ENCODE measurements at places on chromosomes 13 and 19.

GRCh38 chr19:30017172-30017571 is 75.1 kb downstream of the URI1 start:
- no peak for DNase-seq

DNA sequence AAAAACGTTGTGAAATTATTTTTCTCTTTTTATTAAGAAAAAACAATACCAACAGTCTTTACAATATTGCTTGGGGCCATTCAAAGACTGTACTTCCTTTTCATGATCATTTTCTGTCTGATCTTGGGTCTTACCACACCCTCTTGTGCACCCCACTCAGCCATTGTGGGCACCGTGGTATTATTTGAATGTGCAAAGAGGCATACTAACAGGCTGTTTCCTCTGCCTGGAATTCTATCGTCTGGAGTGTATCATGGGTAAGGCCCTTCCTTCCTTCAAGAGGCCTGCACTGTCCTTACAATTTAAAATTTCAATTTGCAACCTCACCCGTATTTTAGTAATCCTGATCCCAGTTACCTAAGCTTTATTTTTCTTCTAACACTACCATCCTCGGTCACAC is 76.5 kb downstream of the FGF14 start:
- DNase-seq = no peak

- no peak for DNase-seq
Observed at GRCh38 chr13:33657274-33657673, 160.7 kb upstream of the RFC3 start.

- DNase-seq = no peak
Observed at GRCh38 chr19:38737921-38738737, 6.1 kb downstream of the CAPN12 start.

GRCh38 chr13:33679658-33680012 is 138.3 kb upstream of the RFC3 start:
- no peak for DNase-seq

DNA sequence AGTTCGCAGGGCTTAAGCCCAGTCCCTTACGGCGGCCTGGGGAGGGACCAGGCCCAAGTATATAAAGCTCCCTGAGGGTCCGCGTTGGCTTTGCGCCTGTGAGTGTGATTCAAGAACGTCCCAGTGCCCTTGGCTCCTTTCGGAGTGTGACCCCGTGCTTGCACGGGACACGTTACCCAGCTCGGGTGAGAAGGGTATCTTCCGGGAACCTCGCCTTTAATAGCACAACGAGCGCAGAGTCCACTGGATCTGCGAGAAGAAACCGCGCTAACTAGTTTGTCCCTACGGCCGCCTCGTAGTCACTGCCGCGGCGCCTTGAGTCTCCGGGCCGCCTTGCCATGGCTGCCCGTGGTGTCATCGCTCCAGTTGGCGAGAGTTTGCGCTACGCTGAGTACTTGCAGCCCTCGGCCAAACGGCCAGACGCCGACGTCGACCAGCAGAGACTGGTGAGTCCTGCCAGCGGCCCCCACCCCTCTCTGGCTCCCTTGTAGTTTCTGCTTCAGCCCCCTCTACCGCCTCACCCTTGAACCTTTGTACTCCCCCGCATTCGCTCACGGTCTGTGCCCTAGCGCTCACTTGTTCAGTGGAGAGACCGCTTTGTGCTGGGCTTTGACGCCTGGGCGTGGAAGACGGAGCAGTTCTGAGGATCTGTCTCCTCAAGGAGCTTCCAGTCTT is at the start of gene DNAJC15:
Gene DNAJC15 (plus strand): TSS at position 298 of the 675 bp plus-strand sequence. CDS start 41 bp downstream, at position 339.
- peak; percentile 33 for DNase-seq

GRCh38 chr13:31663880-31664585 is 75.3 kb upstream of the RXFP2 start:
- no peak for DNase-seq

- DNase-seq = no peak
Observed at GRCh38 chr13:98397221-98397620, 179.7 kb downstream of the STK24 start.

DNA sequence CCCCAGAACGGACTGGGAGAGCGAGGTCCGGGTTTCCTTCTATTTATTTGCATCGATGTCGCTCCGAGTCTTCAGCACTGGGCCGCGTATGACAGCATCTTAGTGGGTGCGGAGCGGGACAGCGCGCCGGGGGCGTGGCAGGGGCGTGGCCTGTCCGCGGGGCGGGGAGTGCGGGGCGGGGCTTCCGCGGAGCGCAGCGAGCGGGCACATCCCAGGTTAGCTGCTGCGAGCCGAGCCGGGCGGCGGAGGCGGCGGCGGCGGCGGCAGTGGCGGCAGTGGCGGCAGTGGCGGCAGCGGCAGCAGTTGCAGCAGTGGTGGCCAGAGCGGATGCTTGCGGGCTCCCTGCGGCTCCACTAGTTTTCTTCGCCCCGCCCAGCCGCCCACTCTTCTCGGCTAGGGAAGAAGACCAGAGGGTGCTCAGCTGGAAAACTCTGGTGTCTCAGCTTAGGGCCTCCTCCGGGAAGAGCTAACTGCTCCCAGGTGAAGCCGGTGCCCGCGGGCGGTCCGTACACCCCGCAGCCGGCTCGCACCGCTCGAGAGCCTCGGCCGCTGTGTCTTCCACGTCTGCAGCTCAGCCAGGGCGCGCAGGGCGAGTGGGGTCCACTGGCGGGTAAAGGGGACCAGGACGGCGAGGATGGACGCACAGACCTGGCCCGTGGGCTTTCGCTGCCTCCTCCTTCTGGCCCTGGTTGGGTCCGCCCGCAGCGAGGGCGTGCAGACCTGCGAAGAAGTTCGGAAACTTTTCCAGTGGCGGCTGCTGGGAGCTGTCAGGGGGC is at the start of gene GPC5:
Gene GPC5 (plus strand): TSS at position 209 of the 776 bp plus-strand sequence.
- DNase-seq = peak; percentile 54

DNA sequence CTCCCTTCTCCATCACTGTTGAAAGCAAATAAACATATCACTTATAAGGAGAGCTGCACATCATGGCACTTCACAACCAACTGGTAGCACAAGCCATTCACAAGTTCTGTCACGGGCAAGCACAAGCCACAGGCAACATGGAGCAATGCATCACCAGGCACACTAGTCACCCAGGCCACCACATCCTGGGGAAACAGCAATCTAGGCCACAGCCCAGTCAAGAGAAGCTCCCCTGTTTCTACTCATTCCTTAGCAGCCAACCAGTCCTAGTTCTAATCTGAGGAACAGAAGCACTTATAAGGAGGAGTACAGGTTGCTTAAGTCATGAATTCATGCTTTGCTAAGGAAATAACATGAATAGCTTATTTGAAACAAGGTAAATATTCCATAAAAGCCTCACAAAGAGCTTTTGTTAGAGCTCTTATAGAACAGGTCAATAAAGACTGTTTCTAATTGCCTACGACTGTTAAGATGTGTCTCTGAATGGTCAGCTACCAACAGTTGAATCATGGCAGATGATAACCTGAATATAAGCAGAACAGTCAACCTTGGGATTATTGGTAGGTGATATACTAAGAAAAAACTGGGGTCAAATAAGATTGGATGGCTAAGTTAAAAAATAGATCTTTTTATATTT is 169.0 kb downstream of the TBC1D4 start:
- DNase-seq = no peak

DNA sequence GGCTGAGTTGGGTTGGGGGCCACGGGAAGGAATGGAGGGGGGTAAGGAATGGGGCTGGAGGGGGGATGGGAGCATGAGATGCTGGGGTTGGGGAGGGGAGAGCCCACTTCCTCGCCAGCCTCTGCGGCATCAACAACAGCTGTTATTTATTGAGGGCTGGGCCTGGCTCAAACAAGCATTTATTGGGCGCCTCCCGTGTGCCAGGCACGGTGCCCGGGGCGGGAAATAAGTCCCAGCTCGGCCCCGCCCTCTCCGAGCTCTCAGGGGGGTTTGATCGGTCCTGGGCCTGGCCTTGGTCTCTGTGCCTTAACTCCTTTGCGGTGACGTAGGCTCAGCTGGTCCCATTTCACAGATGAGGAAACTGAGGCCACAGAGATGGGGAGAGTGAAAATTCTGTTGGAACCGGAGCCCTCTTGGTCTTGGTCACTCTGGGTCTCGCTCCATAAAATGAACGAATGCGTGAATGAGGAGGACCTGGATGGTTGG is 919 bp upstream of the ADAMTS10 start:
- no peak for DNase-seq

- no peak for DNase-seq
Observed at GRCh38 chr13:108332791-108333190, 63.3 kb downstream of the TNFSF13B start.

GRCh38 chr19:49201042-49201441 is 43.5 kb downstream of the TRPM4 start:
- DNase-seq = no peak

DNA sequence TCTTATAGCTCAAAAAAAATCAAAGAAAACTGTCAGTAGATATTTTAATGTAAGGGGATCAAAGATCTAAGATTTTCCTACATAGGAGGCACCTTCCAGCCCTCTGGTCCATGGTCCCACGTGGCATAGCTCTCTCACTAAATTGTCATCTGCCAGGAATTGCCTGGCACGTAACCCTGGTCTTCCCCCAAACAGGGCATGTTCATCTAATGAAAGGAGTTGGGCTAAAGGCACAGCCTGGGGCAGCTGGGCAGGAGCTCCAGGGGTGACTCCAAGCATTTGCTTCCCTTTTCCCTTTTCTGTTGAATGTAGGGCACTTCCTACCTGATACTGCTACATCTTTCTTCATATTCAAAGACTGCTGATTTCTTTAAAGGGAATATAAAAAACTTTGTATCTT is 148.7 kb downstream of the COL4A1 start:
- no peak for DNase-seq

DNA sequence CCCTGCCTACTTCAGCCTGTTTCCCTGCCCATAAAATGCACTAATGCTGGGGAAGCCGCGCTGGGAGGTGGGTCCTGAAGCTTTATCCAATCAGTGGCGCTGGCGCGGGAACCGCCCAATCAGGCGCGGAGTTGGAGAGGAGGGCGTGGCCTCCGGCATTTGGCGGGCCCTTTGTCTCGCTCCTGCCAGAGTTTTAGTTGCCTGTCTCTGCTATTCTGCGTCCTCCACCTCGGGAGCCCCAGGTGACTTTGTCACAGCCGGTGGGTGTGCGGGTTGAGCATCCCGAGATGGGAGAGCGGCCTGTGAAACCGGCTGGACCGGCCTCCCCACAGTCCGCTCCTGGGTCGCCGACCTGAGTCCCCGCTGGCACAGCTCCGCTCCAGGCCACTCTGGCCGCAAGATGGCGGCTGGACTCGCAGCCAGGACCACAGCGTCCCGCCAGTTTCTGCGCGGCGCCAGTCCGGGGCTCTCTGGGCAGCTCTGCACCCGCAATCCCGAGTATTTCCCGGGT is 30.7 kb upstream of the ZNF429 start:
- DNase-seq = peak; percentile 64

- DNase-seq = no peak
Observed at GRCh38 chr13:35499196-35499662, 22.7 kb upstream of the MAB21L1 start.

DNA sequence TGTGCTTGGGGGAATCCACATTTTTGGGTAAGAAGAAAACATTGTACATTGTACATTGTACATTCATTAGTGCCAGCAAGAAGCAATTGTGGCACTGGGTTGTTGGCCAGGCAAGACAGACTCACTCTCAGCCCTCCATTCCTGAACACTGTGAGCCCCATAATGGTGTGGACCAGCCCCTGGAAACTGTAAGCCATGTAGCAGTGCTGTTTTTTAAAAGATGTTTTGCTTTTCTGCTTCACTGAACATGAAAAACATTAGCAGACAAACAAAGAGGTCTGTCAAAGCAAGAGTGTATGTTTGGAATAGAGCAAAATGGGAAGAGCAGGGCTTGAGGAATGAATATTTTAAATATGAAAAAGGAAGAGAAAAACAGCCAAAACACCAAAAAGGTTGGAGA is 39.1 kb upstream of the IL17D start:
- no peak for DNase-seq

DNA sequence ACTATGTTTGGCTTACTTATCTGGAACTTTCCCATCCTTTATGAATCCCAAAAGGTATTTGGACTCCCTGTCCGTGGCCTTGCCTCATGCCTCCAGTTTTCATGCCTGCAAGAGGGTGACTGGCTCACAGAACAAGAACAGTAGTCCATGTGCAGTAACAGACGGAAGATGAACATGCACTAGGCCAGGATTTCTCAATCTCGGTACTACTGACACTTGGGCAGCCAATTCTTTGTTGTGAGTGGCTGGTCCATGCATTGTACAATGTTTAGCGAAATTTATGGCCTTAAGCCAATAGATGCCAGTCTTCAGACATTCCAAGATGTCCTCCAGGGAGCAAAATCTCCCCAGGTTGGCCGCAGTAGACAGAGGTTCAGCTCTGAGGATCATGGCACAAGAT is 61.9 kb downstream of the DOCK9 start:
- DNase-seq = no peak

- peak; percentile 82 for DNase-seq
Observed at GRCh38 chr19:17235300-17235970, 9.4 kb downstream of the OCEL1 start.

DNA sequence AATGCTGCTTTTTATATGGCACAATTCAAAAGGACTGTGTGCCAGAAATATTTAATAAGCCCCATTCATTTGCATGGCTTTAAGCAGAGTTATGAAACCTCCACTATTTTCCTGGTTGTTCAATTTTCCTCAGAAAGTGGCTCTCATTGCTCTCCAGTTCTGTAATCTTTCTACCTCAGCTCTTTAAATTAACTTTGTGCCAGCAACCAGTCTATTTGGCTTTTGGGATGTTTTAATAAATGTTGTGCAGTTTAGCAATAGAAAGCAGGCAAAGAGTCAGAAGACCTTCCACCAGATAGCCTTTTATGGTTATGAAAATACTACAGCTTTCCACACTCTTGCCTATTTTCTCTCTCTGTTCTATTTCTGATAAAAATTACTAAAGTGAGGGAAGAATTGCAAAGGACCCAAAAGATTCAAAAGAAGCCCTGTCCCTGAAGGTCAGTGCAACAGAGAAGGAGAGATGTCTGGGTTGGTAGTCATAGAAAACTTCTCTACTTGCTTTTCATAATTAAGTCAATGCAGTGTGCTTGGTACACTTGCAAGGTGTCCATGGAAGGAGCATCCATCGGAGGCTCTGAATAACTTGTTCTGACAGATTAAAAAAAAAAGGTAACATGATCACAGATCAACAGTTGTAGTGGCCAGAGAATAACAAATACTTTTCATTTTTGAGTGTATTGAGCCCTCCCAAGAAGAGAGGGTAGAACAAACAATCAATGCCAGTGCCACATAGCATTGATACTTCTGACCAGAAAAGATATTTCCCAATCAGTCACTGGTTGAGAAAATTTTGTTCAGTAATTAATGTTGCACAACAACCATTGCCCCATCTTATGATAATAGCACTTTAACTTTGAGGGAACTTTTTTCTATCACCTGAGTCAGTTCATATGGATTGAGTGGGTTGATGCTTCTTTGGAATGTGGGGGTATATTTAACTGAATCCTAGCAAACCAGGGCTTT is 48.4 kb upstream of the SPRY2 start:
- DNase-seq = no peak

DNA sequence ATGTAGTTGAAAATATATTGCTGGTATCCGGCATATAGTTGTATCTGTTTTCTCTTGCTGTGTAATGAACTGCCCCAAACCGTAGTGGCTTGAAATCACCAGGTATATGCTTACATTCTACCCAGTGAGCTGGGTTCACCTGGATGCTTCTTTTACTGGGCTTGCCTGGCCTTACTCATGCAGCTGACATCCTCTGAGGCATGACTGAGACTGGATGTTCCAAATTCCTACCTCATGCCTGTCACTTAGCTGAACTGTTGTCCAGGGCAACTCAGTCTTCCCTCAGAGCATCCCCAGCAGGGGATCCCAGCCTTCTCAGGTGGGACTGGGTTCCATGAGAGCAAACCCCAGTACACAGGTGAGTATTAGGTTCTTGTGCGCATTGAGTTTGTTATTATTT is 66.8 kb downstream of the IFT88 start:
- DNase-seq = no peak

- no peak for DNase-seq
Observed at GRCh38 chr13:34546344-34547250, 395.5 kb upstream of the NBEA start.

Data from hematopoietic multipotent progenitor cell treated with erythropoietin and hydrocortisone succinate and interleukin-3 and kit ligand, for 17 days (in vitro differentiated cells).